ENCODE measurements at places on chromosomes 1 and 21. TPM values are rescaled to one million over a fixed set of nuclear protein-coding genes. Genes with fewer than 3 reads are reported as not detected.

GRCh38 chr1:217136895-217137205, 413.6 kb upstream of the ESRRG start:
- DNase-seq, result no peak

GRCh38 chr1:246647513-246647912, 76.7 kb upstream of the SCCPDH start:
- no peak for DNase-seq

- no peak for DNase-seq
Measured at GRCh38 chr1:179142889-179143299, 61.0 kb downstream of the TOR3A start.

DNA sequence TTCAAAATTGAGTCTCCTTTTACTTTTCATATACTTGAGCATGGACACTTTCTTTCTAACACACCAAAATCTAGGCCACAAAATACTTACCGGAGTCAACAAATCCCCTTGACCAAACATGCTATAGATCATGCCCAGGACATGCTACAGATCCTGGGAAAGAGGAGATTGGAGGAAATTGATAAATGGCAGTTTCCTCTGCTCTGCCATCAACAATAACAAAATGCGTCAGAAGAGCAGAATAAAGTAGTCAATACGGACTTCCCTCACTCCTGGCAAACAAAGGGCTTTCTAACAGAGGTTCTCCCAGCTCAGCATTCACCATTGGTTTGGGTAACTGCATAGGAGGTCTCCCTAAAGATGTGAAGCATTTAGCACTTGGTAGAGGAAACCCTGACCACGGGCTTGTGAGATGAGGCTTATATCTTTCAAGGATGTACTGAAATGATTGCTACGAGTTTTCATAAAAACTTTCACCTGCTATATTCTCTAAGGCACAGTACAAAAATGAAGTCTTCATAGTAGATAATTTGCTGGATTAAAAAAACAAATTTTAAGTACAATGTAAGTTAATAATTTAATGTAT, 283.8 kb upstream of the RUNX1 start:
- DNase-seq, result no peak

Gene GPR3
- 2.1 TPM for total RNA-seq

Gene S1PR1
- 0.27 TPM for total RNA-seq

Gene LEMD1
- total RNA-seq, result 13.5 TPM

All from endodermal cell (in vitro differentiated cells).